ENCODE measurements at places on chromosomes 5 and 9.

DNA sequence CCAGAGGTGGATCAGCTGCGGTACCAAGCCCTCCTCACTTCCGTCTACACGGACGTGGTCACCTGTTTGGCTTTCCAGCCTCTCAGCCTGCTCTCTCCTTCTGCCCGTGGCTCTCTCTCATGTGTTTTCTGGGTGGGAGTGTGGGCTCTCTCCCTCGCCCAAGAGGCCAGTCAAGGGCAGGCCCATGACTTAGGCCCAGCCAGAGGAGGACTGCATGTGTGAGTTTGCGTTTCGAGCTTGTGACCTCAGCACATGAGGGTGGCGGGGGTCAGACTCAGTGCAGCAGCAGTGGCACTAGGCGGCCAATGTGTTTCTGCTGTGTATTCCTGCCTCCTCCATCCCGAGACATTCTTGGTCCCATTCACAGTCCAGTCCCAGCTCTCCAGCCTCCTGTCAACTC is 82.5 kb upstream of the SMIM23 start:
- DNase-seq, result no peak

GRCh38 chr9:84667571-84668195 is 1.8 kb upstream of the NTRK2 start:
- DNase-seq, result peak; percentile 34

DNA sequence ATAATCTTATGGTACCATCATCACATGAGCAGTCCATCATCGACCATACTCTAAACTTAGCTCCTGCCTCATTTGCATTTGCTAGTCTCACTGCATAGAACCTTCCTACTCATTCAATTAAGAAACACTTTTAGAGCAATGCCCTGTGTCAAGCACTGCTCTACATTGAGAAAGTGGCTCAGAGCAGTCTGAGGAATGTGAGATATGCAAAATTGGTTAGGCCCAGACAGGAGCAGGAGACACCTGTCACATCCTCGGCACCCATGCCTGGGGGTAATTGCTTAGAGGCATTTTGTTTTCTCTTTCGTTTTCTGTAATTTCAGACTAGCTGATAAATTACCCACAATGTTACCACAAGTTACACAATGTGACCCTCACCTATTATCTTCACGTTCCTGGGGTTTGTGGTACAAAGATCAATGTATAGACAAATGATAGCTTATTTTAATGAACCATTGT is 4.9 kb upstream of the RARS1 start:
- DNase-seq, result no peak

GRCh38 chr5:143217804-143218160 is 185.7 kb downstream of the NR3C1 start:
- no peak for DNase-seq

- DNase-seq, result no peak
Observed at GRCh38 chr5:133869519-133870335, 98.7 kb downstream of the C5orf15 start.

- DNase-seq, result no peak
Observed at GRCh38 chr5:143886651-143887638, 75.0 kb downstream of the HMHB1 start.

DNA sequence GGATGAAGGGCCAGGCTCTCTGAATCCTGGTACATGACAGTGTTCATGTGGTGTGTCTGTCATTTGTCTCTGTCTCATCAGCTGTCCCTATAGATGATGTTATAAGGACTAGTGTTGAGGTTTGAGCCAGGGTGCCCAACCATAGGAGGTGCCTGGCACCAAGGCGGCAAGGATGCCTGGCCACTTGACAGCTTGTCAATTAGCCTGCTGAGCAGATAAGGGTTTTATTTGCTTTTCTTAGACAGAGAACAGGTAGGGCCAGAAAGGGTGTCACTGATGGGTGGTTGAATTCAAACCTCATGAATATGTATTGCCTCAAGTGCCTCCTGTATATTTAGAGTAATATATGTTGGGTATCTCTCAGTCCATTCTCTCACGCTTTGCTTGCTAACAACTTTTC is 30.1 kb upstream of the AUH start:
- no peak for DNase-seq
